ENCODE measurements at places on chromosomes 4 and X. TPM values are rescaled to one million over a fixed set of nuclear protein-coding genes. Genes with fewer than 3 reads are reported as not detected.

The PNMA5 gene
- total RNA-seq, result not detected

The CLIC2 gene
- total RNA-seq, result 28.2 TPM

DNA sequence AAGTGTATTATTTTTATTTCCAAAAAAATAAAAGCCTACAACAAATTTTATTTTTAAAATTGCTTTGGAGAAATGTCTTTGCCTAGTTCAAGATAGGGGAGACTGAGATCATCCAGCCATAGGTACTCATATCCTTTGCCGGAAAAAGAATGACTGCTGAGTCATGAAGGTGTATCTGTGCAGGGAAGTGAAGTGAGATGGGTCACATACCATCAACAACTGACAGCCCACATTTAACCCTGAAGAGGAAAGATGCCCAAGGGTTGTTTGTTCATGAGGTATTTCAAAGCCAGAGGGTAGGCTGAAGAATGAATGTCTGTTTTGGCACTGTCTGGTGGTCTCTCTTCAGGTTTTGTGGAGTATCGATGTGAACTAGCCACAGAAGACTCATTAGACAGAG, 106.7 kb upstream of the TTC29 start:
- H3K36me3 ChIP-seq, result no peaks in the 10 kb centered on the region
- no peak overlapping the region for H3K27ac ChIP-seq
- no peaks in the 10 kb centered on the region for H3K27me3 ChIP-seq
- no peaks in the 10 kb centered on the region for H3K4me1 ChIP-seq

DNA sequence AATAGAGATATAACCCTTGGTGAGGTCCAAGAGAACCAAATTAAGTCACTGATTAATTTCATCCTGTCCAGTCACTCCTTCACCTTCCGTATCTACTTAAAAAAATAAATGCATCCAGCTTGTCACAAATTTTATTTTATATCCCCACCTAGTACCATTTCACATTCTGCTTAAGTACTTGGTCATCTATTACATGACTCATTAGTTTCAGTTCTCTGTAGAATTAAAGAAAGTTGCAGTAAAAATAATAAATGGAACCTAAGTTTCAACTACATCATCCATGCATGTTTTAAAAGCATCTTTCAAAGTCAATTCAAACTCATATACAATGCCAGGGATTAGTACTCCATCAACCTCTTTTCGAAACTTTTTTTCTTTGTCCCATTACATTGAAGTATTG, 130.2 kb downstream of the SH2D1A start:
- H3K36me3 ChIP-seq, result no peaks in the 10 kb centered on the region
- no peaks in the 10 kb centered on the region for H3K27me3 ChIP-seq
- DNase-seq, result no peak
- H3K27ac ChIP-seq, result no peak overlapping the region
- no peaks in the 10 kb centered on the region for H3K4me1 ChIP-seq
- H3K4me3 ChIP-seq, result no peak overlapping the region
